ENCODE measurements at places on chromosomes 6 and 20. TPM values are rescaled to one million over a fixed set of nuclear protein-coding genes. Genes with fewer than 3 reads are reported as not detected.

The APOM gene
- 1.4 TPM for total RNA-seq

DNA sequence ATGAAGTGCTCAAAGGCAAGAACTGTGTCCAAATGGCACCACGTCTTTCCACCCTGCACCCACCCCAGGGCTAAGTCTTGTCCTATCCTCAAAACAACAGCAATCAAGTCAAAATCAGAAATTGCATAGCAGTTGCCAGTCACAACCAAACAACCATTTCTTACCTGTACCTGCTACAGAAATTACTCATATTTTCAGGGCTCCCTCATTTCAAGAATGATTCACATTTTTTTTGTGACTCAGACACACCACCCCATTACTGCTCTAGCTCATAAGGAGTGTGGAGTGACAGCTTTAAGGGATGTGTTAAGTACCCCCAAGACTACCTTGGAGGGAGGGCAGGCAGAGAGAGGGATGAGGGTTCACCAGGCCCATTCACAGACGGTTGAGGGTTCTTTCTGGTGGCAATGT, 111.7 kb downstream of the TRERF1 start:
- no peak for DNase-seq

DNA sequence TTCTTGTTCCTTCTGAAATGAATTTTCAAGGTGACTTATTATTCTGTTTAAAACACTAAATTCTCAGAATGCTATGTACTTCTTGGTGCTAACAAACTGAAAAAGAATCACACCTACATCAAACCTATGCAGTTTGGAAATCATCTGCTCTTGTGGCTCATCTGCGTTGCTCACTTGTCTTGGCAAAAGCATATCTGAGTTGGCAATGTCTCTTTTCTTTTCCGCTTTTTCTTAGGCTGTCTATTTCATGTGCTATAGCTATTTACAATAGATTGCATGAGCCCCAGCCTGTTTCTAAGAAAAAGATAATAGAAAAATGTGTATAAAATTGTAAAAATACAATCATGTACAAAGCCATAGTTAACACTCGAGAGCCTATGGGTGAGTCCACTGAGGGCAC, 348.9 kb upstream of the AGPAT4 start:
- DNase-seq = no peak

The EYA4 gene
- 24.2 TPM for total RNA-seq

The NDRG3 gene
- 32.1 TPM for total RNA-seq

Data from cardiac septum (tissue), 1 donor.